T-cell (primary cell): ENCODE measurements at places on chromosomes 1 and 21.

GRCh38 chr1:228074954-228075730, 7.4 kb upstream of the ARF1 start:
- no peak overlapping the region for H3K4me3 ChIP-seq
- H3K27ac ChIP-seq, result no peak overlapping the region
- no peaks in the 10 kb centered on the region for H3K36me3 ChIP-seq
- no peak for DNase-seq

DNA sequence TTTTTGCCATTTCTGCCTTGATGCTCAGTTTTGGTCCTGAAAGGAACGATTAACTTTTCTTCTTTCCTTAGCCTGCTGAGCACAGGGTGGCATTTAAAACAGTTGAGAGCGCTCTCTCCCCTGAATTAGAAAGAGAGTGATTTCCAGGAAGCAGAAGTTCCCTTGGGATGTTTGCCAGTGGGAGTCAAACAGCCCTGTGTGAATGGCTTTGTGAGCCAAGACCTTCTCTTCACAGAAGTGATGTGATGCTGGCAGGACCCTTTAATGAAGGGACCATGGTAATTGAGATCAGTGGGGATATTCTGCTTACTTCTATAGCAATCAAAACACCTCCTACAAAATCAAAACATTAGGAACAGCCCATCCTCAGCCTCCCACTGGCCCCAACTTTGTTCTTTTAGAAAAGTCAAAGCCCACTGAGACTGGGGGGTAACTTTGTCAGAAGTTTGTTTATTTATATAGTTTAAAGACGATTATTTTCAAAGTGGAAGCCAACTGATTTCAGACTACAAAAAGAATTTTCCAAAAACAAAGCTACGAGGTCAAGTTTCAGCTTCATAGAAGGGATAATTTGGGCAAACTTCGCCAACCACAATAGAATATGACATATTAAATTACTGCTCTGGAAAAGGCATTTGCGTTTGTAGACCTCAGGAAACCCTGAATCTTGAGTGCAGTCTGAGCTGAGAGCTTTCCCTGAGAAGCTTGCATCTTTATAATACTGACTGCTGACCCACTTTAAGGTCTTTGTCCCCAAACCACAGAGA, 122.7 kb downstream of the GABPA start:
- H3K27ac ChIP-seq, result no peak overlapping the region
- H3K4me3 ChIP-seq, result no peak overlapping the region
- no peaks in the 10 kb centered on the region for H3K36me3 ChIP-seq
- no peak for DNase-seq
- H3K4me1 ChIP-seq, result no peaks in the 10 kb centered on the region

DNA sequence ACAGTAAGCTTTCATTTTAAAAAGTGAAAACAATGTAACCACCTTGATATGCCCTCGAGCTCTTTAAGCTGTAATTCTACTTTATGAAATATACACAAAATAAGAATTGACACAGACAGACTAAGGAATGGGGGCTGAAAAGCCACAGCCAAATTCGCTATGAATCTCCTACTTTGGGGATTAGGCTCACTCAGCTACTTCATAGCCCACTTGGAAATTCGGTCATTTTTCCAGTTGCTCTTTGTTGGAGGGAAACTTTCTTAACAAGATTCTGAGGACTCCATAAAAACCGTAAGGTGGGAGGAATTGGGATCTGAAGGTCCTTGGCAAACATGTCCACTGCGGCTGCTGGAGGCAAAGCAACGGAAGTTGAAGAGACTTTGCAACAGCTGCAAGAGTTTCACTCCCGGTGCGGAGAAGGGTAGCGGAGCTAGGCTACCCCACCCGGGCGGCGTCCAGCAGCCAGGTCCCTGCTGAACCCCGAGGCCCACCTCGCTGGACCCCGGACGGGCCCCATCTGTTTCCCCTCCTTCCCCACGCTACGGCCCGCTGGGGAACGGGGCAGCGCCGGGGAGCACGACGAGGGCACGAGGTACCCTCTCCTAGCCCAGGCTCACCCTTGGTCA, 634 bp downstream of the MYCBP start:
- no peaks in the 10 kb centered on the region for H3K27me3 ChIP-seq
- H3K36me3 ChIP-seq, result no peaks in the 10 kb centered on the region
- H3K4me3 ChIP-seq, result peak overlapping the region; percentile 79
- peak overlapping the region; percentile 43 for H3K27ac ChIP-seq

DNA sequence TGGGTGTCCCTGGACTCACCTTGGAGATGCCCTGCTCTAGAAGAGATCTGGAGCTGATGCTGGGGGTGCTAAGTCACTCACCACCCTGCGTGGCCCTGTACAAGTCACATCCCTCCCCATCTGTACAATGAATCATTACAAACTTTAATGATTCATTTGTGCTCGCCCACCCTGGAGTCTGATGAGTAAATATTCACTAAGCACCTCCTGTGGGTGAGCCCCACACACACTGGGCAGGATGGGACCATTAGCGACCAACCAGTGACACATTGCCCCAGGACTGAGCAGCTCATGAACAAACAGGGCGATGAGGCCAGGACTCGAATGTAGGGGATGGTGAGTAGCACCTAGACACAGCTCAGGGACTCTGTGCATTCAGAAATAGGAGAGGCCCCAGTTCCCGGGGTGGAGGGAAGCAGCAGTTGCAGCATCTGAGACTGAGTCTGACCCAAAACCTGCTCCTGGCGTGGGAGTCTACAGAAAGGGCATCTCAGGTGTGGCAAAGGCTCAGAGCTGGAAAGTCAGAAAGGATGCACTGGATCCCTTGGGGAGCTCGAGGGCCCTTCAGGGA, 18.1 kb upstream of the PDZK1IP1 start:
- H3K36me3 ChIP-seq, result no peaks in the 10 kb centered on the region
- H3K4me3 ChIP-seq, result no peak overlapping the region
- H3K27me3 ChIP-seq, result no peaks in the 10 kb centered on the region
- no peaks in the 10 kb centered on the region for H3K4me1 ChIP-seq

GRCh38 chr1:64515427-64515826, 45.5 kb downstream of the CACHD1 start:
- H3K27me3 ChIP-seq, result no peaks in the 10 kb centered on the region
- no peak overlapping the region for H3K27ac ChIP-seq
- no peak for DNase-seq
- H3K4me3 ChIP-seq, result no peak overlapping the region

DNA sequence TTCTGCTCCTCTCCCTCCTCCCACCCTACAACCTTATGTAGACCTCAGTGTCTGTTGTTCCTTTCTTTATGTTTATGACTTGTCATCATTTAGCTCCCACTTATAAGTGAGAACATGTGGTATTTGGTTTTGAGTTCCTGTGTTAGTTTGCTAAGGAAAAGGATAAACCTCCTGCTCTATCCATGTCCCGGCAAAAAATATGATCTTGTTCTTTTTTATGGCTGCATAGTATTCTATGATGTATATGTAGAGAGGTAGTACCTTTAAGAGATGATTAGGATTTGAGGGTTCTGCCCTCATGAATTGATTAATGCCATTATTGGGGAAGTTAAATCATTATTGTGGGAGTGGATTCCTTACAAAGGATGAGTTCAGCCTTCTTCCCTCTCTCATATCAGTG, 41.8 kb downstream of the LRIF1 start:
- no peak overlapping the region for H3K27ac ChIP-seq
- H3K36me3 ChIP-seq, result no peaks in the 10 kb centered on the region
- H3K27me3 ChIP-seq, result no peaks in the 10 kb centered on the region
- no peak overlapping the region for H3K4me3 ChIP-seq
- no peaks in the 10 kb centered on the region for H3K4me1 ChIP-seq

DNA sequence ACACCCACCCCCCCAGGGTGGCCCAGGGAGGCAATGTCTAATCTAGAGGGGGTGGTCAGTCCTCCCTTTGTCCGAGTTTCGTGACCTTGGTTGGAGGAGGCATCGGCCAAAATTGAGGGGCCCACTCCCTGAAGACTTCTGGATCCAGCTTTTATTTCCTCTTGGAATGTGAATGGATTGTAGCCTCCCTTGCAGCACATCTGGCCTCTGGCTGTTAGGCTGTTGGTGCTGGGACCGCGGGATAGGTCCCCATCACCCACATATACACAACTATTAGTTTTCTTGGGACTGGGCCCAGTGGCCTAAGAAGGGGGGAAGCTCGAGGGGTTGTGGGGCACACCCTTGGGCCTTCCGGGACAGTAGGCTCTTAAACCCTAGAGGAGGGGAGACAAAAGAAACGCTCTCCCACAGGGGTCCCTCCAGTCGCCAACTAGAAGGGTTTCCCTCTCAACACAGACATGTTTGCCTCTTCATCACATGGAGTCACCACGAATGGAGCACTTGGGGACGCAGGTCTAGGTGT, 2.5 kb downstream of the LHX4 start:
- no peak overlapping the region for H3K27ac ChIP-seq
- H3K36me3 ChIP-seq, result no peaks in the 10 kb centered on the region
- DNase-seq, result no peak
- no peak overlapping the region for H3K4me3 ChIP-seq
- peaks cover 24% of the 10 kb centered on the region for H3K27me3 ChIP-seq

- H3K36me3 ChIP-seq, result no peaks in the 10 kb centered on the region
- H3K27me3 ChIP-seq, result no peaks in the 10 kb centered on the region
- no peak overlapping the region for H3K4me3 ChIP-seq
- no peak overlapping the region for H3K27ac ChIP-seq
These were observed 42.8 kb downstream of the GRIK3 start for GRCh38 chr1:36991551-36991950.

GRCh38 chr21:18646116-18646515, 242.5 kb upstream of the TMPRSS15 start:
- H3K4me1 ChIP-seq, result no peaks in the 10 kb centered on the region
- H3K36me3 ChIP-seq, result no peaks in the 10 kb centered on the region
- no peak for DNase-seq
- H3K4me3 ChIP-seq, result no peak overlapping the region

DNA sequence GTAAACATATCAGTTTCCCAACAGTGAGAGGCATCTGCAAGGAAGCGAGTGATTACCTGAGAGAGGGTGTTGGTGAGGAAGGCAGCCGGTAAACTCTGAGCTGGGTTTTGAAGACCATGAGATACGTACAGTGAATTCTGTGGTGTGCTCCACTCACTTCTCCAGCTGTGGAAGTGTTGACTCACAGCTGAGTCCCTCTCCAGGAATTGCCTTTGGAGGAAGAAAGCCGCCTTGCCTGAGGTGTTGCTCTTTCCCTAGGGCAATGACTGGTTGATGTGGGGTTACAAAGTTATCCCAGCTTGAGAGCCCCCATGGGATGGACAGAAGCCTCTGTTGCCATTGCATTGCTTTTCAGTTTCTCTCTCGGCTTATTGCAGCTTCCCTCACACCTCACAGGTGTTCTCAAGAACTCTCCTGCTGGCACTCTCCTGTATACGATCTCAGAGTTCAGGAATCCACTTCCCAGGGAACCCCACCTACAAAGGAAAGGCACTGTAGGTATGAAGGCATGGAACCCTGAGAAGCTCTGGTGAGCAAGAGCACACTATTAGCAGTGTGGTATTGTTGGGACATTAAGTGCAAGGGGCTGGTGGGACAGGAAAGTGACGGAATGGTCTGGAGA, 10.8 kb downstream of the NHLH1 start:
- no peaks in the 10 kb centered on the region for H3K36me3 ChIP-seq
- DNase-seq, result no peak
- H3K27me3 ChIP-seq, result no peaks in the 10 kb centered on the region
- no peak overlapping the region for H3K27ac ChIP-seq
